ENCODE measurements at places on chromosomes 11 and 22.

- DNase-seq: no peak
Measured at GRCh38 chr11:62880231-62880802, 379 bp upstream of the SLC3A2 start.

DNA sequence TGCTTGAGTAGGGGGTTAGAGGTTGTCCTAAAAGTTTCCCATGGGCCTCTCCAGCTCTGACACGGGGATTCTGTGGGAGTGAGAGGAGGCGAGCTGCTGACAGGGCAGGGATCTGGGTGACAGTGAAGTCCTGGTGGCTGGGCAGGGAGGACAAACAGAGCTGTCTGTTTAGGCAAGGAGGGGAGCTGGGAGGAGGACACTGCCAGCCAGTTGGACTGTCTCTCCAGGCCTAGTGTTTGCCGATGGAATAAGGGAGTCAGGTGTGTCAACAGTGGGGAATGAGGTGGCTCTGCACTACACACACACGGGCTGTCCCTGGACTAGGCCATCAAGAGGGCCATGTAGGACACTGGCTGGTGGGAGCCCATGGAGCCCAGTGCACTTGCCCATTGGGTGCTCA is 20.6 kb upstream of the SYT7 start:
- no peak for DNase-seq

DNA sequence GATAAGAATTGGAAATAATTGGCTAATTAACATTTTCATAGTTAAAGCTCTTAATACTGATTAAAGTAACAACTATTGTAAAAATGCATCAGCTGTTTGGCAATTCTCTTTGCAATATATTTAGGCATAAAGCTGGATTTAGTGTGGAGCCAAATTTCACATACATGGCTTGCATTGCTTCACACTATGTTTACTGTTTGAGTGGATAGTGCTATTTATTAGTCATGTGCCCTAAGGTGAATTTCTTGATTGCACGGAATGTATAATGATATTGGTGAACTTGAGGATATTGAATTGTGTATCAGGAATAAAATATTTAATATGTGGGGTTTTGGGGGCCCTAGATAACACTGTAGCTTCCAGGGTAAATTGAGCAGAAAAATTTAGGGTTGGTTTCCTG is 100.9 kb downstream of the AASDHPPT start:
- no peak for DNase-seq

GRCh38 chr11:103091064-103091800 is 728 bp downstream of the DCUN1D5 start:
- DNase-seq: no peak

- no peak for DNase-seq
Measured at GRCh38 chr11:61092280-61092766, 10.0 kb upstream of the CD5 start.

- no peak for DNase-seq
Measured at GRCh38 chr11:96706761-96707160, 316.9 kb downstream of the JRKL start.

Data from stimulated activated CD8-positive, alpha-beta memory T cell treated with anti-CD3 and anti-CD28 coated beads, Interleukin-4, amount 100 ng/mL, for 1 hour (primary cell).